ENCODE measurements at places on chromosomes 3 and 15. TPM values are rescaled to one million over a fixed set of nuclear protein-coding genes. Genes with fewer than 3 reads are reported as not detected.

Gene FGD5
- 0.22 TPM for total RNA-seq

Gene FAM43A
- total RNA-seq, result 96.5 TPM

Gene LRRN1
- total RNA-seq, result not detected

Gene CCR2
- not detected for total RNA-seq

Gene PLA2G4E
- not detected for total RNA-seq

Gene CFAP100
- not detected for total RNA-seq

Gene ALDH1A2
- total RNA-seq, result 0.86 TPM

Gene GXYLT2
- total RNA-seq, result 11.6 TPM

Gene ALG1L2
- total RNA-seq, result not detected

Gene CCR9
- total RNA-seq, result not detected

Gene GHSR
- not detected for total RNA-seq

Gene SUSD5
- total RNA-seq, result 0.66 TPM

Gene RNF168
- 26.1 TPM for total RNA-seq

Gene ECE2
- not detected for total RNA-seq

Gene EHHADH
- 1.1 TPM for total RNA-seq

Gene SELENOK
- 13.9 TPM for total RNA-seq

Gene SERINC4
- total RNA-seq, result not detected

Gene SLC15A2
- under 0.01 TPM for total RNA-seq

Gene CTXN2
- not detected for total RNA-seq

Gene DLEC1
- under 0.01 TPM for total RNA-seq

Gene PIF1
- 2.6 TPM for total RNA-seq

Gene RIOX2
- 35.6 TPM for total RNA-seq

Gene RAB7A
- total RNA-seq, result 71.9 TPM

Gene KNG1
- not detected for total RNA-seq

Measured in placental pericyte (primary cell).